ENCODE measurements at places on chromosomes 13 and 19.

DNA sequence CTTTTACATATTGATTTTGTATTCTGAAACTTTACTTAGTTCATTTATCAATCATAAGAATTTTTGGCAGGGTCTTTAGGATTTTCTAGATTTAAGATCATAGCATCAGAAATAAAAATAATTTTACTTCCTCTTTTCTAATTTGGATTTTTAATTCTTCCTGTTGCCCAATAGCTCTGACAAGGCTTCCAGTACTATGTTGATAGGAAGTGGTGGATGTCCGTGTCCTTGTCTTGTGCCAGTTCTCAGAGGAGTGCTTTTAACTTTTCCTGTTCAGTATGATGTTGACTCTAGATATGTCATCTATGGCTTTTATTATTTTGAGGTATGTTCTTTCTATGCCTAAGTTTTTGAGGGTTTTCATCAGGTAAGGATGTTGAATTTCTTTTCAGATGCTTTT, 7.7 kb upstream of the KIR2DL4 start:
- DNase-seq = no peak

- DNase-seq = no peak
These were observed 57.9 kb downstream of the CHST8 start for GRCh38 chr19:33679696-33680095.

- DNase-seq = no peak
These were observed 758.7 kb downstream of the SLITRK5 start for GRCh38 chr13:88429862-88430261.

DNA sequence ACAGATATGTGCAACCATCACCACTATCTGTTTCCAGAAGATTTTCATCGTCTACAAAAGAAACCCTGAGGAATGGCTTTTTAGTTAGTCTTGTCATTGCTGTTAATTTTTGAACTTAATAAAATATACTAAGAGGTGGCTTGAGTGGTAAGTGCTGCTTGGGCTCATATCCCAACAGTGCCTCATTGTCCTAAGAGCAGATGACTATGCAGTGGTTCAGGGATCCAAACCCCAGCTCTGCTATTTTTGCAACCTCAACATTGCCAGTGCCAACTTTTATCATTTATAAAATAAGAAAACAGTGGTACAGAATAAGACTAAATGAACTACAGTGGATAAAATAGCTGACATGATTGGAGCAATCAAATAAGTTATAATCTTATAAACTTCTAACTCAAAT, 123.2 kb upstream of the SLC7A1 start:
- DNase-seq = no peak

GRCh38 chr19:42290523-42291434, 11.2 kb upstream of the PRR19 start:
- DNase-seq = peak; percentile 69

- no peak for DNase-seq
These were observed 22.7 kb upstream of the TMEM255B start for GRCh38 chr13:113736258-113736731.

GRCh38 chr19:8641908-8642547, 11.6 kb downstream of the NFILZ start:
- peak; percentile 26 for DNase-seq

DNA sequence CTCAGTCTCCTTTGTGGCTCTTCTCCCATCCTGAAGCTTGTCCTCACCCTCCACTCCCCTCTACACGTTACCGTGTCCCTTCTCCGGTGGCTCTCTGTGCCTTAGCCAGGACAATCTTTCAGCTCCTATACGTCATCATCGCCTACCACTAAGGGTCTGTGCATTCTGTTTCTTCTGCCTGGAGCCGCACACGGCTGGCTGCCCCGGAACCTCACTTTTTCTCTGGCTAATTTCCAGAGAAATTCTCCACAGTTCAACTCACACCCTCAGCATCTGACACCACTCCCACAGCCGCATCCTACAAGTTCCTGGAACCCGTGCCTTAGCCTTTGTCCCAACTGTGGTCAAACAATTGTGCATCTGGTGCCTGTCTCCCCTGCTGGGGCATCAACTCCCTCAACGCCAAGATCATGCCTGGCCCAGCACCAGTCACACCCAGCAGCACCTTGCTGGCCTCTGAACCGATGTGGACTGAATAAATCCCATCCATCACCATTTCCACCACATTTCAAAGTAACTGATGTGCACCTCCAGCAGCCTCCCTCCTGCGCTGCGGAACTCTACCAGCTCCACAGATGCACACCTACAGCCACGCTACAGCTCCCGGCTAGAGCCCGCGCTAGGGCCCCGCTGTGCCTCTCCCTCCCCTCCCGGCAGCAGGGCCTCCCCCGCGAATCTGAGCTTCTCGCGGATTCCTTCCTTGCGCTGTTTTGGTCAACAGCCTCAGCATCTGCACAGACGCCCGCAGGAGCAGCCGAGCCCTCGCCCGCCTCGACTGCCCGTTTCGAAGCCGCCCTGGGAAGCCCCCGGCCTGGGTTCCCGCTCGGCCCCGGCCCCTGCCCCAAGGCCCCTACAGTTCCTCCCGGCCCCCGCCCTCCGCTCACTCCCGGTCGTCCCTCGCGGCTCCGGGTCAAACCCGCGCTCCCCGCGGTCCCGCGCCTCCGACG, 689 bp downstream of the DCUN1D2 start:
- no peak for DNase-seq

DNA sequence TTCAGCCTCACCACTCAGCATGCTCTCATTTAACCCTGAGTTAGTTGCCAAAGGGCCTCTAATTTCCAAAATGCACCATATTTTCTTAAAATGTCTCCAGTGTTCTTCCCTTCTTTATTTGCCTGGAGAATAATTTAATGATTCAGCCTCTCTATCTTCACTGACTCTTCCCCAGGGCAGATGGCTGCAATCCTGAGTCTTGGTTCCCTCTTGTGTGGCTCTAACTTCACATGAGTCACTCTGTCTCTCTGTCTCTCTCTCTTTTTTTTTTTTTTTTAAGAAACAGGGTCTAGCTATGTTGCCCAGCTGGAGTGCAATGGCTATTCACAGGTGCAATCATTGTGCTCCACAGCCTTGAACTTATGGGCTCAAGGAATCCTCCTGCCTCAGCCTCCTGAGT, 251.4 kb downstream of the VWA8 start:
- no peak for DNase-seq
